ENCODE measurements at places on chromosomes 2 and 18. TPM values are rescaled to one million over a fixed set of nuclear protein-coding genes. Genes with fewer than 3 reads are reported as not detected.

- no peak overlapping the region for H3K27ac ChIP-seq
- DNase-seq = no peak
- H3K27me3 ChIP-seq = no peaks in the 10 kb centered on the region
- no peak overlapping the region for H3K4me3 ChIP-seq
Observed at GRCh38 chr2:27988306-27988705, 97.8 kb downstream of the BABAM2 start.

DNA sequence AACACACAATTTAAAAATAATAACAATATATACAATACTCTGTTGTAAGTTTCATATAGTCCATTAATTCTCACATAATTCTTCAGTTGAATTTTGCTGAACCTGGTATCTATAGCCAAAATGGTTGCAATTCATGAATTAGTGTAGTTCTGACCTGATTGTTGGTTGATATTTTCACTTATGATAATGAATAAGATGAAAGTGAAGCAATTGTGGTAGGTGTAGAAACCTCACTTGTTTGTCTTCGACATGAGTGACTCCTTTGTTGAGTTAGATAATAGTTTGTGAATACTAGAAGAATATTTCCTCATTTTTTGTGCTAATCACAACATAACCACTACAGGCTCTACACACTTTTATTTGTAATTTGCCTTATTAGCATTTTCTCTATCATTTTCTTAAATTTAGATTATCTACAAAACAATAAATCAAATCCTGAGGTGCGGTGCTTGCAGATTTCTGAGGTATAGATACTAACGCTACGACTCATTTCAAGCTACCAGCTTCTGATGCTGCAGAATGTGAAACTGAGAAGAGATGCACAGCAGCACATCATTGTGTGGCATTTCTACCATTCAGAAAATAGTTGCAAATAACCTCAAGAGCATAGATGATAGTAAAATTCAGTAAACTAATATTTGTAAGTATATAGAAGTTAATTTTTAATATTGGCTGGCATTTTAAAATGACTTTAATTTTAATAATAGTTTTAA lies 117.9 kb downstream of the KCNH7 start:
- H3K27ac ChIP-seq = no peak overlapping the region
- H3K4me3 ChIP-seq = no peak overlapping the region
- no peaks in the 10 kb centered on the region for H3K4me1 ChIP-seq
- no peaks in the 10 kb centered on the region for H3K36me3 ChIP-seq

- H3K36me3 ChIP-seq = no peaks in the 10 kb centered on the region
- H3K4me1 ChIP-seq = no peaks in the 10 kb centered on the region
- DNase-seq = no peak
- no peak overlapping the region for H3K4me3 ChIP-seq
- no peak overlapping the region for H3K27ac ChIP-seq
Observed at GRCh38 chr2:60818272-60818671, 62.2 kb downstream of the PAPOLG start.

GRCh38 chr2:121387591-121388325 lies 102.8 kb upstream of the TFCP2L1 start:
- H3K4me3 ChIP-seq = no peak overlapping the region
- no peaks in the 10 kb centered on the region for H3K4me1 ChIP-seq

- no peaks in the 10 kb centered on the region for H3K36me3 ChIP-seq
- DNase-seq = peak; percentile 56
- H3K27me3 ChIP-seq = no peaks in the 10 kb centered on the region
- H3K4me3 ChIP-seq = peak overlapping the region; percentile 76
- no peaks in the 10 kb centered on the region for H3K4me1 ChIP-seq
- H3K27ac ChIP-seq = peak overlapping the region; percentile 93
Observed at GRCh38 chr2:85133751-85134254, 611 bp downstream of the TCF7L1 start.

DNA sequence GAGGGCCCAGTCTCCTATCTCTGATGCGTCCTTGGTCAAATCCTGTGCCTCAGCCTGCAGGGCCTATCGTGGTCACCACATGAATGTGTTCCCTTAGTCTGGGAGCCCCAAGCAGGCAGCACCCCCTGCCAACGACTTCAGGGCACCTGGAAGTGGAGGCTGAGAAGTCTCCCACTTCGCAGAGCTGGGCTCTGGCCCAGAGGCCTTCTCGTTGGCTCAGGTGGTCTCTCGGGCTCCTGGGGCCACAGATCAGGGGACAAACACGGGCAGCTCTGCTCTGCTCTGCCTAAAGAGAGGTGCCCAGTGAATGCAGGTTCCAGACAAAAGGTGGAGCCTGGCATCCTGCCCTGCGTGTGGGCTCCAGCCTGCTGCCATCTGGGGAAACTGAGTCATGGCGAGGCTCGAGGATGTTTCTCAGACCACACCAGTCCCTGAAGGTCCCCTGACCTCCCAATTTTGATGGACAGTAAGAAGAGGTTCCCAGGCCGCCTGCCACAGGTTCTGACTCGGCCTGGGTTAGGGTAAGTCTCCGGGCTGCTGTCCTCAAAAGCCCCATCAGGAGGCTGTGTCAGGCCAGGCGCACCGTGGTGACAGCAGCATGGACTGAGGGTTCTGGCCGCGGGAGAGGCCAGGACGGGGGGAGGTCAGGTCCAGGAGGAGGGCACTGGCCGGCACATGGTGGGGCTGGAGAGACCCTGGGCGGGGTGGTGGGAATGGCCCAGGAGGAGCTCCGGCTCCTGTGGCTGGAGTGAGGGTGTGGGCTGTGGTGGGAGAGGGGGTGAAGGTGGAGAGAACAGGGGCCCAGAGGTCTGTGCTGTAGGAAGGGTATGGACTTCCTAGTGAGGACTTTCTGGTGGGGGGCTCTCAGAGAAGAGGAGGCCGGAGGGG lies 1.4 kb upstream of the TEKT4 start:
- no peak for DNase-seq
- H3K4me3 ChIP-seq = no peak overlapping the region
- H3K27me3 ChIP-seq = no peaks in the 10 kb centered on the region

- no peak for DNase-seq
- H3K4me1 ChIP-seq = no peaks in the 10 kb centered on the region
- no peaks in the 10 kb centered on the region for H3K36me3 ChIP-seq
- H3K27me3 ChIP-seq = no peaks in the 10 kb centered on the region
- no peak overlapping the region for H3K4me3 ChIP-seq
- H3K27ac ChIP-seq = no peak overlapping the region
Observed at GRCh38 chr18:4549164-4549872, 94.2 kb upstream of the DLGAP1 start.

GRCh38 chr2:51003345-51004192 lies 28.4 kb downstream of the NRXN1 start:
- H3K27me3 ChIP-seq = no peaks in the 10 kb centered on the region
- no peaks in the 10 kb centered on the region for H3K4me1 ChIP-seq
- H3K27ac ChIP-seq = no peak overlapping the region
- no peak for DNase-seq

DNA sequence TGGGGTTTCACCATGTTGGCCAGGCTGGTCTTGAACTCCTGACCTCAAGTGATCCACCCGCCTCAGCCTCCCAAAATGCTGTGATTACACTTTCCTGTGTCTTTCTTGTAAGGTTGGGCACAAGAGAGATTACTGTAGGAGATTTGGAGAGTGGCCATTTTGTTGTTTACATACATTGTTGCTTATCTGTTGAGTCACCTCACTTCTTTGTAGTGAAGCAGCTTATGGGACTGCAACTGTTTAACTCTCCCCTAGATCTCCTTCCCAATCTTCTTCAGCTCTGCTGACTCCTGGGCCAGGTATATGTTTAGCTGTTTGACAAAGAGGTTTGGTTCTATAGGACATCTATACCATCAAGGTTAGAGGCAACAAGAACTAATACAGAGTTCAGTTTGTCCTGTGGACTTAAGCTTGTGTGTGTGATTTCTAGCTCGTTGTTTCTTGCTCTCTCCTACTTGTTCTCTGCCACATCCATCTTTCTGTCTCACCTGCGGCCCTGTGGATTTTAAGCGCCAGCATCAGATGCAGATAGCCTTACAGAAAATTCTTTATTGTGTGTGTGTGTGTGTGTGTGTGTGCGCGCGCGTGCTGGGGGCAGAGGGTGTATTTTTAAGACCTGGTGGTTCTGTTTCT lies 95.4 kb downstream of the HAUS1 start:
- H3K4me1 ChIP-seq = no peaks in the 10 kb centered on the region
- H3K4me3 ChIP-seq = no peak overlapping the region
- no peaks in the 10 kb centered on the region for H3K36me3 ChIP-seq
- no peaks in the 10 kb centered on the region for H3K27me3 ChIP-seq

DNA sequence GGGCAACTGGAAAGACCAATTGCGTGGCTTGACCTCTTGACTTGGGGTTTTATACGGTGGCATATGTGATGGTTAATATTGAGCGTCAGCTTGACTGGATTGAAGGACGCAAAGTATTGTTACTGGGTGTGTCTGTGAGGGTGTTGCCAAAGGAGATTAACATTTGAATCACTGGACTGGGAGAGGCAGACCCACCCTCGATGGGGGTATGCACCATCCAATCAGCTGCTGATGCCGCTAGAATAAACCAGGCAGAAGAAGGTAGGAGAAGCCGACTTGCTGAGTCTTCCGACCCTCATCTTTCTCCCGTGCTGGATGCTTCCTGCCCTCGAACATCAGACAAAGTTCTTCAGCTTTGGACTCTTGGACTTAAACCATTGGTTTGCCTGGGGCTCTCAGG lies 34.2 kb upstream of the YPEL5 start:
- no peak for DNase-seq
- no peaks in the 10 kb centered on the region for H3K27me3 ChIP-seq
- H3K4me1 ChIP-seq = no peaks in the 10 kb centered on the region
- H3K4me3 ChIP-seq = no peak overlapping the region

- DNase-seq = no peak
- no peak overlapping the region for H3K27ac ChIP-seq
- H3K27me3 ChIP-seq = no peaks in the 10 kb centered on the region
- no peaks in the 10 kb centered on the region for H3K4me1 ChIP-seq
Observed at GRCh38 chr2:42185220-42185921, 16.2 kb downstream of the EML4 start.

PARD3B gene
- total RNA-seq = 36.3 TPM

IL36RN gene
- total RNA-seq = not detected

RGPD3 gene
- total RNA-seq = under 0.01 TPM
